Left renal cortex interstitium (tissue), 4 donors: ENCODE measurements at places on chromosomes 7 and 10.

GRCh38 chr7:19413443-19413965 is 268.3 kb upstream of the FERD3L start:
- no peak for DNase-seq

GRCh38 chr7:105643851-105644250 is 62.6 kb upstream of the EFCAB10 start:
- DNase-seq, result no peak

DNA sequence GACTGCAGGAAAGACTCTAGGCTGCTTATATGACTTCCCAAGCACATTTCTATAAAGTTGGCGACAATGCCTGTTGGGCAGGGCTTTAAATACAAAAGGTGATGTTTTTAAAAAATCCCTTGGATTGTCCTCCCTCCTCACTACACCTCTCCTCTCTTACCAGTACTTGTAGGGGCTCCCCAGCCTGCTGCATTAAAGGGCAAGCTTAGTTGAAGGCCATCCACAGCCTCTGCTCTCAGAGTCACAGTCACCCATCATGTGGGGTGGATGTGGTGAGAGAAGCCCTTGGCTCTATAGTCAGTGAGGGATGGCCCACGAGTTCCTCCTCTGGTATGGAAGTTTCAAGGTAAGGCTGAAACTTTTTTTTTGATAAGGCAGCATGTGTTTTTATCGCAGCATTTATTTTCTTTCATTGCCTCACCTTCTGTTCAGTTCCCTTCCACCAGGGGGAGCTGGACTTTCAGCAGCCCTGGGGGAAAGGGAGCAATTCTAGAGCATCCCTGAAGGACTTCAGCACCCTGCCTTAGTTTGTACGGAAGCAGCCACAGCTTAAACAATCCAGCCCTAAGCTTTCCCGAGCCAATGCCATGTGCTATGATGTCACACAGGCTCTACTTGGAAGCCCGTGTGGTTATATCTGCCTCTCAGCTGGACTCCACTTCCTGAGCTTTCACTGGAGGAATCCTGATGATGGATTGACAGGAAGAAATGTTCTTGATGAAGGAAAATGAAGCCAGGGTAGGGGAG is 131.9 kb downstream of the CALCR start:
- no peak for DNase-seq

DNA sequence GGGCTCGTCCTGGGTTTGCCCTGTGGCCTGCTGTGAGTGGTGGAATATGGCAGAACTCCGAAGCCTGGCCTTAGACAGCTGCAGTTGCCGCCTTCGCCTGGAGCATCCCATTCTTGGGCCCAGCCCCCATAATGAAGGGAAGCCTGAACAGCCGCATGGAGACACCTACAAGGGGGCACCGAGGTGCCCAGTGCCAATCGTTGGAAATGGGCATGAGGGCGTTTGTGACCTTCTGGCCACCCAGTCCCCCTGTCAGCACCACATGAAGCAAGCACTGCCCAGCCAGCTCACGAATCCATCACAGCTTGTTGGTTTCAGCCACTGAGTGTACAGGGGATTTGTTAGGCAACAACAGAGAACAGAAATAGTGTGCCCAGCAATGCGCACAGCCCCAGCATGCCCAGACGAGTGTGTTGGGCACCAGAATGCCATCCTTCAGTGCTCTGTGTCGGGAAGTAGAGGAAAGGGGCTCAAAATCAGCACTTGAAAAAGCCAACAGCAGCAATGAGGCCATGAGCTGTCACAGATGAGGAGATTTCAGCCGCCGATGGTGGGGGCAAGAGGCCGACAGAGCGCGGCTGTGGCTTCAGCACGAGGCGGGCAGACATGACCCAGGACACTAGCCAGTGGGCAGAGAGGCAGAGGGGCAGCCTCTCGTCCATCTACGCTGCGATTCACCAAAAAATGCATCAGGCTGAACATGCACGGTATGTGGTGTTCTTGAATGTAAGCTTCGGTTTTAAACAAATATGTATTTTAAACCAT is 91.2 kb downstream of the TNS3 start:
- no peak for DNase-seq

DNA sequence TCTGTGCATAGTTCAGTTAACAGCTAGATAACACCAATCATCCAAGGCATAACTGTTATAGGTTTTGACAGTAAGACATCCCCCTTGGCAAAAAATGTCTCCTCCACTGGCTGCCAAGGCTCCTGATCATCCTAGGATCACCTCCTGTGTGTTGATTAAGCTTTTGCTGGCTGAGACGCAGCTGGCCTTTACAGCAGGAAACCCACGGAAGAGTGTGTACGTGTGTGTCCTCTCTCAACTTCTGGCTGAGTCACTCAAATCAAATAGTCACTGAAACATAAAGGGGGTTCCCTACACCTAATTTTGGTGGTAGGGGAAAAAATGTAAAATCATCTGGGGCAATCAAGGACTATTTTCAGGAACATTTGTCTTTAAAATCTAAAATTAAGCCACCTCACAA is 208.8 kb downstream of the CTNNA3 start:
- no peak for DNase-seq

DNA sequence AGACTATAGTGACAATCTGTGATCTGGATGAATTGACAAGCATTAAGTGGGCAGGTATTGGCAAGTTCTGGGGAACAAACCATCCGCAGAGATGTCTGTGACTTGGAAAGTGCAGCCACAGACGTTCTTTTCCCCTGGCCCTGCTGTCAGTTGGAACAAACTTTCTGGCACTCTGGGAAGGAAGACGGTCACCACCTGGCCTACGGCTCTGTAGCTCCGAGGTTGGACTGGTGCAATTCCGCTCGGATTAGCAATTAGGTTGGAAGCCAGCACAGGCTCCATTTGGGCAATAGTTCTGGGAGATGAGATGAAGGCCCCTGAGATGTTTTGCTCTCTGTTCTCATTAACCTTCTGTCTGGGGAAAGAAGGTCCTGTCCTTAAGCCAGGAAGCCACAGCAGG is 437.5 kb downstream of the CALN1 start:
- no peak for DNase-seq

DNA sequence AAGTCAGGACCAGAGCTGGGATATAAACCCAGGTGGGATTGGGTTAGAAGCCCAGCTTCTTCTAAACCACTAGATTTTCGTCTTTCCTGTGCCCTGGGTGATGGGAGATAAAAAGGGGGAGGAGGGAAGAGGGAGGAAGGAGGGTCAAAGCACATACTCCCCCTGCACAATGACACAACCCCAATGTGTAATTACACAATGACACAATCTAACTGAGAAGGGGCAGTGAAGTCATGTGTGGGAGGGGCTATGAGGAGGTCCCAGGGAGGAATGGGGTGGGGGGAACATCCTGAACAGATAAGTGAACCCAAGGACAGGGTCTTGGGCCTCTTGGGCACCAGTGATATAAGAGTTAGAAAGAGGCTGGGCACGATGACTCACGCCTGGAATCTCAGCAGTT is 44.5 kb downstream of the TECTB start:
- no peak for DNase-seq

GRCh38 chr10:129718548-129719414 is 245.3 kb downstream of the EBF3 start:
- DNase-seq, result no peak

- DNase-seq, result no peak
Observed at GRCh38 chr7:137000621-137001020, 132.2 kb downstream of the CHRM2 start.

DNA sequence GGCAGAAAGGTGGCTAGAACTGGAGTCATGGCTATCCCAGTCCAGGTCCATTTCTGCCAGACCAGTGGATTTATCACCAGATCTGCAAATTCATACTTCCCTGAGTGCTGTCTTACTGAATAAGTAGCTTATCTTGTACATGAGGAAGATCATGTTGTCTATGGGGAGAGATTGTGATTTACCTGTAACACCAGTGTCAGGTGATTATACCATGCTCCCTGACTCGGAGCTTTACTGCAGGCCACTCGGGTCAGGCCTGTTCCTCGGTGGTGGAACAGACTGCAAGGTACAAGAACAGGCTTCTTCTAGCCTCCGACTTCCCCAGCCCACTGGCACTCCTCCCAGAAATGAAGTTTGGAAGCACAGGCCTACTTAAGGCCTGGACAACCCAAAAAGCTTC is 42.6 kb upstream of the DLG5 start:
- no peak for DNase-seq

DNA sequence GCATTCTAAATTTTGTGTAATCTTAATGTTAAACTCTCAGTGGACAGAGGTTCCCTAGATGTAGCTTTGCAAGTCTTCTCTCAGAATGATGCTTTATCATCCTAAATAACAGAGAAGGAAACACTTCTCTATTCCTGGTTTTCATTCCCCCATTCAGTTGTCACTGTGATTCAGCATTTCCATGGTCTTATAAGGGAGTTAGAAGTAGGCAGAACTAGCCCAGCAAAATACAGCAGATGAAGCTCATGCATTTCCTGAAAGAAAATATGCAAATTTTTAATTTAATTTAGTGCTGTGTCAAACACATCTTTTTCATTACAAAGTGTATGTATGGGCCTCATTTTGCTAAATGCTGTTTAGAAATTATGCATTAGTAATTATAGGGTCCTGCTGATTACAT is 70.1 kb downstream of the ITPRID1 start:
- no peak for DNase-seq

DNA sequence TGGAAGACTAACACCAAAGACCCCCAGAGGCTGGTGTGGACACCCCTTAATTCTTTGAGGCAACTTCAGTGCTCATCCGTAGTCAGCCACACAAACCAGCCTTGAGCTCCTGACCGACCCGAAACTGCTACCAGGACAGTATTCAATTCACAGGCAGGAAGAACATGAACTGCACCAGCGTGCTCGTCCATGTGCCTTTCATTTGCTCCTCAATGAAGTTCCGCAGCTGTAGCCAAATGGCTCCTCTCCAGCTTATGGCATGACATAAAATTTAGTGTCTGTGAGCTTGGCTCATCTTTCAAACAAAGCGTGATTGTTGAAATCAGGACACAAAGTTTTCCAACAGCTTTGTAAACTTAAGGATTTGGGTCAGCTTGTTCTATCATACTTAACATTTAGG is 144.1 kb upstream of the FAM171A1 start:
- DNase-seq, result no peak

- no peak for DNase-seq
Observed at GRCh38 chr7:26858241-26858715, 6.1 kb downstream of the SKAP2 start.

- DNase-seq, result no peak
Observed at GRCh38 chr10:129793479-129793878, 170.6 kb downstream of the EBF3 start.

- DNase-seq, result peak; percentile 53
Observed at GRCh38 chr7:25069900-25070443, 55.1 kb downstream of the CYCS start.

DNA sequence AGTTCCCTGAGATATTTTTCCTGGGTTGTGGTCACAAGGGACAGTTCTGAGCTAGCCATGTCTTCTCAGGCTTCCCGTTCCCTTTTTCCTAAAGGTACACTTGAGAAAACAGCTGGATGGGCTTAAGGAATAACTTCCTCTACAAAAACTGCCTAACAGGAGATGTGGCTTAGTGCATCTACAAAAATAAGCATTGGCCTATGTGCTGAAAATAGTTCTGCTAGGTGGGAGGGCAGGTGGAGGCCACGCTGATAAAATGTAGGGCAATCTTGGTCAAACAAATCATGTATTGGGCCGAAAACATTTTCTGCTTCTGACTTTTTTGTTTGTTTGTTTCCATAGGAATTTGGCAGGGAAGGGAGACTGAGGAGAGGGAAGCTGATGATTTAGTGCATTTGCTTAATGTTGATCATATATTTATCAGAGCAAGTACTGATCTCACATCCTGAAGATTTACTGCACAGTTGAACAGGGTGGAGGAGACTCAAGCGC is 409.4 kb upstream of the FZD8 start:
- no peak for DNase-seq

DNA sequence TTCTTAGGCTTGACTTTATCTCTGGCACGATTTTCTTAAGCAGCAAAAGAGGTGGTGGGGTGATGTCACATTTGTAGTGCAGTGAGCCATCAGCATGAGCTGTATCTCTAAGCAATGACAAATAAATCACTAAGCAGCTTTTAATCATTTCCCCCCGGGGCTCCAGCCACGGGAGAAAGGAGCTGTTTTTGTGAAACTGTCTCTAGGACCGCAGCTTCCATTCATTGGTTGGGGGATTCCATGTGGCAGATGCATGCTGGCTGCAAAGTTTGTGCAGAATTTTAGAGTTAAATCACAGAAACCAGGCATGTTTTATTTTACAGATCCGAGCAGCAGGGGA is 464 bp downstream of the KIAA1217 start:
- DNase-seq, result peak; percentile 28

DNA sequence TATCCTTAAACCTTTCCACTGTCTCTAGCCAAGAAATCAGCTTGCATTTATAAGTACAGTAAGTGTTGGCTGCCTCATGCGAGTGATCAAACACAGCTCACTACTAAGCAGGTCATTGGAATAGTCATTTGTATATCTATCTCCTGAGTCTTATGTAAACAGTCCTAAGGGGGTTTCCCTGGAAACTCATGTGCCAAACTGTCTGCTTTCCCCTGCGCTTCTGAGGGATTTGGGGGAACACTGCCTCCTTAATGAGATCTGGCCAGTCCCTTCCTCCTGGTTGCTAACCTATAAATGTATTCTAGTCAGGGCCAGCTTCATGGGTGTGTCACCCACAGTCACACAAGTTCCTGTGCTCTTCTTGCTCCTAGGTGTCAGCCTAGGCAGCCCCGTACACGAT is 133.1 kb downstream of the CD36 start:
- no peak for DNase-seq

GRCh38 chr10:34181553-34182300 is 633.4 kb downstream of the PARD3 start:
- peak; percentile 37 for DNase-seq

- no peak for DNase-seq
Observed at GRCh38 chr7:73827567-73828106, 3.2 kb upstream of the CLDN4 start.

DNA sequence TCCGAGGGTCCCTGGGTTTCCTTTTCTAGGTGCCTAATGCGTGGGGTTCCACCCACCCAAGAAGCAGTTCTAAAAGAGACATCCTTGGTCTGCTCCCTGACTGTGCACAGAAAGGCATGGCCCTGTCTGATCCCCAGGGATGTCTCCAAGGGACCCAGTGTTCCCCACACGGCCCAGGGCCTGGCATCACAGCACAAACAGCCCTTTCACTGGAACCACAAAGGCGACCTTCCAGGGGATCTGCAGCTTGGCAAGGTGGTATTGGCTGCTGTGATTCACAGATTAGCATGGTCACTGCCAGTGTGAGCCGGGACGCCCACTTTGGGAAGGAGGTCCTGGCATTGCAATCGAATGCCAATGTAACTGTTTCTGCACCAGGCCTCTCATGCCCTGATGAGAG is 6.4 kb downstream of the KCNMA1 start:
- DNase-seq, result no peak

DNA sequence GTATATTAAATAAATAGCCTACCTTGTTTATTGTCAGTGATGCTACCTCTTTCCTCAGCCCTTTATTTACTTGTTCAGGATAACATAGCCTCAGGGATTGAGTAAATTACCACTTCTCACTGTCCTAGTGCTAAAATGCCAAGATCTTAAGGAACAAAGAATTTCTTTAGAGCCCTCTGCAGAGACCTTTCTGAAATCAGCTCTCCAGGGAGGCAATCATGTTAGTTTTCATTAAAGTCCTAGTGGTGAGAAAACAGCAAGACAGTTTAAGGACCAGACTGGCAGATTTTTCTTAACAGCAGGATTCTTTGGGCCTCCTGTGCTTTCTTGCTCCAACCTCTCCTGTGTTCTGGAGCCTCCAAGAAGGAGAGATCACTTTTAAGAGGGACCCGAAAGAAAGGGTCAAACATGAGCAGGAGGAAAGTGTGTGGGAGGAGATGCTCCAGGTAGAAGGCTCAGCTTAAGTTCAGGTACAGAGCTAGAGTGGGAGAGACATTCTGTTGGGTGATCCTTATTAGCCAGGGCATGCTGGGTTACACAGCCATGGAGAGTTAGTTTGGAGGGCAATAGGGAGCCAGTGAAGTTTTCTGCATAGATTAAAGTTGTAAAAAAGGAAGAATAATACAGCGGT is 1.2 kb upstream of the PLCE1 start:
- no peak for DNase-seq
